ENCODE measurements at places on chromosomes 11 and 22.

GRCh38 chr11:1727861-1728260, 22.5 kb downstream of the IFITM10 start:
- no peak for DNase-seq

DNA sequence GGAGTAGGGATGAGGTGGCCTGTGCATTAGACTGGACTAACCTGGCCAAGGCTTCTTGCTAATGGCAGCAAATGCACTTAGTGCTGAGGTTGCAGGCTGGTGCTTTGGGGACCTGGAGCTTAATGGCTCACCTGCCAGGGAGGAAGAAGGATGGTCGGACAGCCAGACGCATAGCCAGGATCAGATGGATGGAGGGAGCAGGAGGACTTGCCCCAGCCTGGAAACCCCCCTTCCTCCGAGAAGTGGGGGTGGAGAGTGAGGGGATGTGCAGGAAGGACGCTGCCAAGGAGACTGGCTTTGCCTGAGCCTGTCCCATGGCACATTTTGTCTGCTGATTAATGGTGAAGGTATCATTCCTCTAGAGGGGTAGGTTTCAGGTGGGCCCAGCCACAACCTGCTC, 17.9 kb downstream of the IGLL1 start:
- DNase-seq = no peak

DNA sequence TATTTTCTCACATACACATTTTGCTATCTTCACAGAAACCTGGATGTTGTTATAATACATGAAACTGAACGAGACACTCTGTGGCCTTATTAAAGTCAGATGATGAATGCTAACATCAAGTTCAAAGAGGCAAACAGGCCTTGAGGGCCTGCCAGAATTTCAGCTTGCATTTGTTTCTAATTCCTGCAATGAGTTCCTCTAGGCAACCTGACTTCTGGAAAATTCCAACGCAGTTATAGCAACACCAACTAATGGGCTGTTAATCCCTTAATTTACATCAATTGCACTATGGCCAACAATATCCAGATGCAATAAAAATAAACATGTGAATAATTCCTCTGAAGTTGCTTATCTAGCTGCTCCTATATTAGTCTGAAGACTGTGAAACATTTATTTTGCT, 19.1 kb downstream of the PAX6 start:
- DNase-seq = no peak

DNA sequence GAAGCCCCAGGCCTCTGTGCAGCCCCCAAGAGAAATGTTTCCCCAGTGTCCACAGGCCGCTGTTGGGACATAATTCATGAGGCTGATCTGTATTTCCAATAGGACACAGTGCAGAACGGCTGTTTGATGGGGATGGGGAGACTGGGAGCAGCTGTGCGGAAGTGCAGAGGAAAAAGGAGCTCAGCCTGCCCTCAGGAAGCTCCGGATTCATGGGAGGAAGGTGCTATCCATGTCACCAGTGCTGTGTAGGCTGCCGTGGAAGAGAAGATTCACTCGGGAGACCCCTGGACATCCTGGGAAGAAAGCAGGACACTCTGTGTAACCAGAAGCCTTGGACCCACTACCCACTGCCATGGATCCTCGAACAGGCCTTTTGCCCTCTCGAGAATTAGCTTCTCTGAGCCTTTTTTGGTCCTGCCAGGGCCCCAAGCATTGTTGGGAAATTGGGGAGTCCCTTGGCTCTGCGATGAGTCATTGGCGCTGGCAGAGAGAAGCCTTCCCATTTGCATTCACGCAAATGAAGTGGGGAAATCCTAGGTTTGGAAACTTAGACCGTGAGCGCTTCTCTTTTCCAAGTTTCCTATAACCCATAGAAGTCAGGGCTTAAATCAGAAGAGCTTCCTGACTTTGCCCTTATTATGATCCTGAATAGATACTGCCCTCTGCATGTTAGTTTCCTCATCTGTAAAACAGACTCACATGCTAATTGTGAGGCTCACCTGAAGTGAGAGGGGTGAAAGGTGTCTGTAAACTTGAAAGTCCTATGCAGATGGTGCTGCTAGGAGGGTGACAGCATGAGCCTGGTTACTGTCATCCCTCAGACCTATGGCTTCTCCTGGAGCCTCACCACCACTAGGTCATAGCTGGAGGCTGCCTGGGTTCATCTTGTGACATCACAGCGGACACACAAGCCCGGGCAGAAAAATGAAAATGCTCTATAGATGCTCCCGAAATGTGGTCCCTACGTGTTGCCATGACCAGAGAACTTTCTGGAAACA, 229.2 kb upstream of the B3GAT1 start:
- no peak for DNase-seq

- no peak for DNase-seq
Measured at GRCh38 chr22:47230251-47230650, 467.8 kb downstream of the TBC1D22A start.

DNA sequence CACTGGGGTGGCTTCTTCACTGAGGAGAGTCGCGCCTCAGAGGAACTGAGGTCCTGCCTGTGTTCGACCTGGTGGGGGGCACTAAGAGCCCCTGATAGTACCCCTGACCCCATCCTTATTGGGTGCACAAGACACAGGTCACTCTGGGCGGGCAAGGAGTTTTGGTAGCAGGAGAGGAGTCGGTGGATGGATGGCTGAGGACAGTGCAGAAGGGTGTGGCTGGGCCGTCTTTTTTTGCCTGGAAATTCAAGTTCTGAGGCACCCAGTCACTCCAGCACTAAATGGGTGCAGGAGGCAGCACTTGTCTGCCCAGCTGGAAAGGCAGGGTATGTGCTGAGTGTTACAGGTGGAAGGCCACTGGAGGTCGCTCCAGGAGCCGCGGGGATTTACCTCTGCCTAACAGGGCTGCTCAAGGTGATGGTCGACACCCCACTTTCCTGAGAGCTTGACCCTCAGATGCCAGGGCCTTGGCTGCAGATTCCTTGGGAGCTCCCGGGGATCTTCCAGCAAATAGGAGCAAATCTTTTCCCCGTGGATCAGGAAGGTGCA, 960 bp downstream of the TSSC4 start:
- DNase-seq = no peak

DNA sequence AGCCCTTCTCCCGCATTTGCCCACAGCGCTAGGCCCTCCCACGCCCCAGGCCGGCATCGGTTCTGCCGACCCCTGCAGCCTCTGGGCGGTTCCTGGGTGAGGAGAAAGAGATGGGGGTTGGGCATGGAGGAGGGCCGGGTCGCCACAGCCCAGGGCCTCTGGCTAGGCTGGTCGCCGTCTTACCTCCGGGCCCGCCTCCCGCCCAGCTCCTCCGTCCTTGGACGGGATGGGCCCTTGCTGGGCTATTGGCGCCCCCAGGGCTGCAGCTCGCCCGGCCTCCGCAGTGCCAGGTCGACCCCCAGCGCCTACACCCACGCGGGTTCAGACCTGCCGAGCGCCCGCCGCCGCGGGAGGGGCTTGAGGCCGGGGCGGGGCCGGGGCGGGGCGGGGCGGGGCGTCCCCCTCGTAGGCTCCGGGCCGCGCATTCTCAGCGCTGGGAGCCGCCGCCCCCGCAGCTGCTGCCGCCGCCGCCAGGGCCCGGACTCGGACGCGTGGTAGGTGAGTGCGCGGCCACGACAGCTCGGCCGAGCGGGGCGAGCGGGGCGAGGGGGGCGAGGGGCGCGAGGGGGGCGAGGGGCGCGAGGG, at the start of gene CD151:
CD151 (plus strand) TSS at position 424 of the 585 bp plus-strand sequence. CDS start 3,118 bp downstream, outside the sequence.
- no peak for DNase-seq

DNA sequence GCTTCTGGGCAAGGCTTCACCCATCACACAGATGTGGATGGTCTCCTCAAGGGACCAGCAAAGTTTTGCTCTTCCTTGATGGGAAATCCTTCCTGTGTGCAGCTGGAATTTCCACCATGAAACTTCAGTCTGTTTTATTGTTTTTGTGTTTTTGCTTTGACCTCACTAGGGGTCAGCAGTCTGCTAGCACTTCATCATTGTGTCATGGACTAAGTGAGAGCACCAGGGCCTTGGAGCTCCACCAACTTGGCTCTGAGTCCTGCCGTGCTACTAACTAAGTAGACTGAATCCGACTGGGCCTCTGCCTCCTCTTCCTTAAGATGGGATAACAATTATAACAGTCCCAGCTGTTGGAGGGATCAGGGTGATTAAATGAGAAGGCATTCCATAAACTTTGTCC, 305.8 kb upstream of the NCAM1 start:
- no peak for DNase-seq

- no peak for DNase-seq
Measured at GRCh38 chr11:61380884-61381283, 11.5 kb upstream of the TMEM216 start.

- DNase-seq = no peak
Measured at GRCh38 chr11:34827228-34827627, 89.0 kb downstream of the APIP start.

DNA sequence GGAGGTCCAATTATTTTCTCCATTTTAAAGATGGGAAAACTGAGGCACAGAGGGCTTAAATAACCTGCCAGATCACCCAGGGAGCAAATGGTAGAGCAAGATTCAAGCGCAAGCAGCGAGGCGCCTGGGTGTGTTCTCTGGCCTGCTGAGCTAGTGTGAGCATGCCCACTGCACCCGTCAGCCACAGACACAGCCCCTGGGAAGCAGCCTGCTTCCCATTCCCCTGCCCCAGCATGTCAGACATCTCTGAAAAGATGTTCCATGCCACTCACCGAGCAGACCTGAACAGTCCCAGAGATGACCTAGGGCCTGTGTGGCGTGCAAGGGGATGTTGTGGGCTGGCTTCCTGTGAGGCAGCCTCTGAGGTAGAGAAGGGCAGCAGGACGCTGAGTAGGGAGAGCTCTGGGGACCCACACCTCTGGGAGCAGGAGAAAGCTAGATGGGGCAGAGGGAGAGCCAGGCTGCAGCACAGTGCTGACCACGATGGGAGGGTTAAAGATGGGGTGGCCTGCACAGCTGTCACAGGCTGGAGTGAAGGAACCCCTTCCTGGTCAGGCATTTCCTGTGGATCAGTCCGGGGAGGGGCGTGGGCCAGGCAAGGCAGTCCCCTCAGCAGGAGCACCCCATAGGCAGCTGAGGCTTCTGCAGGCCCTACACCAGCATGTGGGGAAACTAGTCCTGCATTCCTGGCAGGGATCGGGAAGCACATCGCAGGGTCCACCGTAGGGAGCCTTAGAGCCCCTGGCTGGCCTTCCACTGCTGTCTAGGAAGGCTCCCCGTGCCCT, 101.4 kb downstream of the GALNT18 start:
- no peak for DNase-seq

- DNase-seq = no peak
Measured at GRCh38 chr11:13114566-13115379, 105.7 kb downstream of the RASSF10 start.

DNA sequence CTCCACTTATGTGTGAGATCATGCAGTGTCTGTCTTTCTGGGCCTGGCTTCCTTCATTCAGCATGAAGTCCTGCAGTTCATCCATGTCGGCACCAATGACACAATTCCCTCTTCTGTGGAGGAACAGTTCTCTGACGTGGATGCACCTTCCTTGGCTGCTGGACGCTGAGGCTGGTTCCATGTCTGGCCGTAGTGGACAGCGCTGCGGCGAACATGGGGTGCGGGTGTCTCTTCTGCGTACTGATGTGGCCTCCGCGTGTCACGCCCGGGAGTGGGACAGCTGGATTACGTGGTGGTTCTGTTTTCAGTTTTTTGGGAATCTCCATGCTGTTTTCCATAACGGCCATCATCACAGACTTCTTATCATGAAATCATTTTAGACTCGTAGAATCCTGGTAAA, 16.9 kb upstream of the MUC2 start:
- DNase-seq = no peak

- DNase-seq = no peak
Measured at GRCh38 chr11:80284946-80285785, 844.3 kb upstream of the TENM4 start.

GRCh38 chr11:44207292-44207691, 102.6 kb downstream of the ALX4 start:
- no peak for DNase-seq

- peak; percentile 50 for DNase-seq
Measured at GRCh38 chr11:61828629-61829407, 718 bp downstream of the FADS2 start.

DNA sequence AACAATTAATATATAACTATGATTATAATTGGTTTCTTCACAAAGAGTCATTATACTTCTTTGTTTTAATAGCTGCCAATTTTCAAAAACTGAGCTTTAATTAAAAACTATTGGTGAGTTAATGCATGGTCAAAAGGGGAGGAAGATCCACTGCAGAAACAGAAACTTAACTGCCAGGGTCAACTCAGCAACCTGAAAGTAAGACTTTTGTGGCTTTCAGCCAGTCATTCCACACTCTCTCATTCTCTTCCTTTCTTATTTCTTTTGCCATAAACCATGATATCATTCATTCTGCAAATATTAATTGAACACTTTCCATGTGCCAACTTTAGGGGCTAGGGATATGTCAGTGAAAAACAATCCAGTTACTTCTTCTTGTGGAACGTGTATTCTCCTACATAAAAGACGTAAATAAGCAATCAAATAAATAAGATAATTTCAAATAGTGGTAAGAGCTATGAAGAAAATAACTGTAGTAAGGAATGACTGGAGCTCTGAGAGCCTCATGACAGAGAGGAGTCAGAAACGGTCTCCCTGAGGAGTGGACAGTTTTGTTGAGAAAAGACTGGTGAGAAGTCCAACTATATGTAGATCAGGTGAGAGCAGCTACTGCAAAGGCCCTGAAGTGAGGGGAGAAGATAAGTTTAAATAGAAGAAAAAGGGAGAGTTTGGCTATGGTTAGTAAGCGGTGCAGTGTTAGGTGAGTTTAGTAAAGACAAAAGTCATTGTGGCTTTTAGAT, 130.5 kb downstream of the GRIA4 start:
- DNase-seq = no peak

DNA sequence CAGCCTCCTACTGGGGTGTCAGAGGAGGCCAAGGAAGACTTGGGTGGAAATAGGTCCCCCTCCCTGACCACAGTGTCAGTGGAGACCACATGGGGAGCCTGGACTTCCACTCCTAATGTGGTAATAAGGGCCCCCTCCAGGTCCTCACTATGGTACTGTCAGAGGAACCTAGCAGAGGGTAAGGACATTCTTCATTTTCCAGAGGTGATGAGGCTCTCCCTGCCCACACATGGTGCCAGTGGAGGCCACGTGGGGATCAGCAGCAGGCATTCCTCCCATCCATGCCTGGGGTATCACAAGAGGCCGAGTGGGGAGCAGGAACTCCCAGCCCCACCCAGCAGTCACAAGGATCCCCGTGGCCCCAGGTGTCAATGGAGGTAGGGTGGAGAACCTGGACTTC, 6.5 kb upstream of the CLDN5 start:
- DNase-seq = no peak
